Keratinocyte (primary cell): ENCODE measurements at places on chromosomes 16 and 17.

DNA sequence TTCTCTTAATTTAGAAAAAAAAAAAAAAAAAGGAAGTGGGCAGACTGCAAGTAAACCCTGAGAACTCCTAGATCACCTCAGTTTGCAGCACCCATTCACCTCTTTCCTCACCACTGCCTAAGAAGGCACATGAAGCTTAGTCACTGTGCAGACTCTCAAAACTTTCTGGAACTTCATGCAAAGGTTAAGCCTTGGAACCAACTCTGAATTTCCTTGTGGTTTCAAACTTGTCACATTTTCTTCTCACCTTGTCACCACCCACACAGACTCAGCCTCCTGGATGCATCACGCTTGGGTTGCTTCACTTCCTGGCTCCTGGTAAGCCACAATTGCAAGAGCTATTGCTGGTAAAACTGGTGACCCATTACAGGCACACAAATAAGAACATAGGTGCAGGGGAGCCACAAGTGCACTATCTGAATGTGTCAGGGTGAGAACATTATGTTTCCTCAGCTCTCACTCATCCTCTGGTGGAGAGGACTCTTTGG is 15.0 kb upstream of the CPD start:
- peak; percentile 78 for DNase-seq

- DNase-seq, result no peak
Measured at GRCh38 chr17:50905460-50905803, 39.3 kb upstream of the TOB1 start.

GRCh38 chr17:70153210-70153609 is 16.1 kb upstream of the KCNJ2 start:
- DNase-seq, result no peak

GRCh38 chr17:76234354-76234679 is 6.0 kb downstream of the RNF157 start:
- DNase-seq, result no peak

DNA sequence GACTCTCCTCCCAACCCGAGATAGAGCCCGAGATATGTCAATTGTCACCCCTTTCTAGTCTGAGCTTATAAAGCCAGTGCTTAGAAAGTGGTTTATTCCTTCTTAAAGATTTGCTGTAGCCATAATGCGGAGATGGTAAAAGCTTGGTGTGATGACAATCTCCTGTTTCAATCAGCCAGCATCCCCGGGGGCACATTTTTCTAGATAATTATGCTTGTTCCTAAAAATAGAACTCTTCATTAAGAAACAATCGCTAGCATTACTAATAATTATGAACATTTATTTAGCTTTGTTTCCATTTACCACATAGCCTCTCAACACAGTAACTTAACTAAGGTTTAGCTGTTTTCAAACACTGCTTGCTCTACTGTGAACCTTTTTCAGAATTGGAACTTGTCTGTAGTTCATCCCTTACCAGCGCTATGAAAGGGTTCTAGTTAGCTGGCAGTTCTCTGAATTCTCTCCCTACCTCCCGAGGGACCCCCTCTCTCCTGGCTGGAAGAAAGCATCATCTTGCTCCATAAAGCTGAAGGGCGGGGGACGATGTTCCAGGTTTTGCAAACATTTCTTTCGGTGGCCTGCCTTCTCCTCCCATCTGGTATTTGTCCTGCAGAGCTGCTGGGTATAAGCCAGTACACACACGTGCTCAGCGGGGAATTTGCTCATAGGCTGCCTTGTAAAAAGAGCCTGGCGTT is 922 bp upstream of the MRPL58 start:
- no peak for DNase-seq

DNA sequence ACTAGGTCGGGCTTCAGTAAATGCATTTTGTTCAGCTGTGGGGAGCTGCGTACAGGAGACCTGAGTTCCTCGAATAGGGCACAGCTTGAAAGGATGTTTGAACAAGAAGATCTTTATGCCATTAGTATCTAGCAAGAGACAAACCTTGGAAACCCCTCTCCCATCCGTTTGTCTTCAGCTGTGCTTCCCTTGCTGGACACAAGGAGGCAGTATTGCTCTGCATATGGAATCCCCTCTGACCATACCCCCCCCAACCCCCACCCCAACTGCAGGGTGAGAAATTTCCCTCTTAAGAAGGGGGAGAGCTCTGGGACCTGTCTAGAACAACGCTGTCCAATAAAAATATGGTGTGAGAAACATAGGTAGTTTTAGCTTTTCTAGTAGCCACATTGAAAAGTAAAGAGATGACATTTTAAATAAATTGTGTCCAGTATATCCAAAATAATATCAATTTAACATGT is 1.6 kb downstream of the MRM1 start:
- DNase-seq, result no peak

- no peak for DNase-seq
Measured at GRCh38 chr17:29069526-29070041, 26.6 kb downstream of the PIPOX start.

GRCh38 chr17:83196973-83197880 is 117.8 kb downstream of the METRNL start:
- DNase-seq, result no peak

DNA sequence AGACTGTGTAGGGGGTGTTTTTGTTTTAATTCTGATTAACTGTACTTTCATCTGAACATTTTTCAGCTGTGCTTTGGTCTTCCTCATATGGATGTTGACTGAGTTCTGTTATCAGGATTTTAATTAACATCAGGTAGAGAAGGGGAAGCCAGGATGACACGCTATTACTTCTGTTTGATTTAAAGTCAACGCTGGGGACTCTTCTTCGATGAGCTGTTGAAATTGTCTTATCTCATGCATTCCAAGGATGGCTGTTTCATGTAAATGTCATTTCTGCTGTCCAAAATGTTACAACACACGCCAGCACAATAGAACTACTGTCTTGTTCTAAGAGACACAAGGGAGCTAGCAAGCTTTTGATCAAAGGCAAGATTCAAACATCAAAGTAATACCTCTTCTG is 263.3 kb upstream of the CDH5 start:
- no peak for DNase-seq

DNA sequence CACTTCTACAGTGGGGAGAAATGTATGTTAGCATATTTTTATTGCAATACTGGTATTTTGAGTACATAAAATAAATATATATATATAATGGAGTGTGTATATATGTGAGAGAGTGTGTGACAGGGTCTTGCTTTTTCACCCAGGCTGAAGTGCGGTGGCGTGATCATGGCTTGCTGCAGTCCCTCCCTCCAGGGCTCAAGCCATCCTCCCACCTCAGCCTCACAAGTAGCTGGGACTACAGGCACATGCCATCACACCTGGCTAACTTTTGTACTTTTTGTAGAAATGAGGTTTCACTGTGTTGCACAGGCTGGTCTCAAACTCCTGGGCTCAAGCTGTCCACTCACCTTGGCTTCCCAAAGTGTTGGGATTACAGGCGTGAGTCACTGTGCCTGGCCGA is 4.1 kb downstream of the CYLD start:
- DNase-seq, result no peak

- DNase-seq, result no peak
Measured at GRCh38 chr17:58364270-58364942, 12.4 kb upstream of the SUPT4H1 start.

DNA sequence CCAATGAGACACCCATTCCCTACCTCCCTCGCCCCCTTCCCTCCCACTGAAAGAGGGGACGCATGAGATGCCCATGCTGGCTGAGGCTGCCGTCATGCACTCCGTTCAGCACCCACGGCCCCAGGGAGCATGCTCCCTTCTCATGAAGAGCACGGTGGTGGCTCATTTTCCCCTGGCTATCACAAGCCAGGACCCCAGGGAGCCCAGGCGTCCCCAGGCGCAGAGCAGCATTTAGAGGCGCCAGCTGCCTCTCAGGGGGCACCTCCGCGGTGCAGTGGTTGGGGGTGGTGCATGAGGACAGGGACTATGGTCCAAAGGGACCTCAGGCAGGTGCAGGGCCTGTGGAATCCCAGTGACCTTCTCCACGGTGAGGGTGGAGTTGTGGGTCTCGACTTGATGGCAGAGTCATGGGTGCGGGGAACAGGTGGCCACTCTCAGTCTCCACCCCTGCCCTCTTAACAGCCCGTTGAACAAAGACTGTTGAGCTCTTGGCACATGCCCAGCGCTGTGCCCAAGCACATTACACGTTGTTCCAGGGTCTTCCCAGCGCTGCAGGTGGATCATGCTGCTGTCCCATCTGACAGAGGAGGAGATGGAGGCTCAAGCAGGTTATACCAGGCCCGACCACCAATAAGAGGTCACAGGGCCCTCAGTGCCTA is 13.6 kb downstream of the KIF19 start:
- DNase-seq, result no peak

DNA sequence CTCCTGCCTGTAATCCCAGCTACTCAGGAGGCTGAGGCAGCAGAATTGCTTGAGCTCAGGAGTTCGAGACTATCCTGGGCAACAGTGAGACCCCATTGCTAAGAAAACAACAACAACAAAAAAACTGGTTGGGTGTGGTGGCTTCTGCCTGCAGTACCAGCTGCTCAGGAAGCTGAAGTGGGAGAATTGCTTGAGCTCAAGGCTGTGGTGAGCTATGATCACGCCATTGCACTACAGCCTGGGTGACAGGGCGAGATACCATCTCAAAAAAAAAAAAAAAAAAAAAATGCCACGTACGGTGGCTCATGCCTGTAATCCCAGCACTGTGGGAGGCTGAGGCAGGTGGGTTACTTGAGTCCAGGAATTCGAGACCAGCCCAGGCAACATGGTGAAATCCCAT is 34.1 kb downstream of the NME2 start:
- DNase-seq, result no peak

DNA sequence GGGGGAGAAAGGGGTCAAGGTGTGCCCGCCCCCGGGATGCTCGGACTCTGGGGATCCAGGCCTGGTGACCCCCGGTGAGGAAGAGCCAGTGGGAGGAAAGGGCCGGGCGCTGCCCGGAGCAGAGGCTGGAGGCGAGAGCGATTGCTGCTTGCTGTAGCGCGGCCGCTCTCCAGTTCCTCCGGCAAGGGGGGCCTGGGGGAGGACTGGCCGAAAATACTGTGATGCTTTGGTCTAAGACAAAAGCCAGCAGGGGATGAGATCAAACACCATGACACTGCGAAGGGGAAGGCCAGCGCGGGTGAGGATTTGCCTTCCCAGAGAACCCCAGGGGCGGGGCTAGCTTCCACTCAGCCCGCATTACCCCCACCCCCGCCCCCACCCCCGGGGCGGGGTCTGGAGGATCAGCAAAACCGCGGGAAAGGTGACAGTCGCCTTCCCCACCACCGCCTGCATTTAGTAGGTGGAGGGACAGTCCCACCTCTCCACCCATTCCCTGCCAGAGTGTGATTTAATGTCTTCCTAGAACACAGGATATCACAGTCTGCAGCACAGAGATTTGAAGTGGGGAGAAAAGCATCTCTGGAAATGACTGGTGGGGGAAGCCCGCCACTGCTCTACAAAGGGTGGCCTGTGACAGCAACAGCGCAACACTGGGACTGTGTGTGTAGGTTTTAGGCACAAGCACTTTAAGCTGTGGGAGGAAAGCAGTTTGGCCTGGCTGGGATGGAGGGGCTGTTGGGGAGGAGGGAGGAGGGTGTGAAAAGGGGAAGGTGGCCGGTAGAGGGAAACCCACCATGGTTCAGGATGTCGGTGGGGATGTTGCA is 25.7 kb downstream of the MRC2 start:
- DNase-seq, result no peak
